T-helper 1 cell (primary cell): ENCODE measurements at places on chromosomes 12 and 14.

- no peak for DNase-seq
Observed at GRCh38 chr12:112496496-112496895, 77.7 kb downstream of the PTPN11 start.

GRCh38 chr12:125053821-125054220 is 11.4 kb upstream of the AACS start:
- DNase-seq: no peak

DNA sequence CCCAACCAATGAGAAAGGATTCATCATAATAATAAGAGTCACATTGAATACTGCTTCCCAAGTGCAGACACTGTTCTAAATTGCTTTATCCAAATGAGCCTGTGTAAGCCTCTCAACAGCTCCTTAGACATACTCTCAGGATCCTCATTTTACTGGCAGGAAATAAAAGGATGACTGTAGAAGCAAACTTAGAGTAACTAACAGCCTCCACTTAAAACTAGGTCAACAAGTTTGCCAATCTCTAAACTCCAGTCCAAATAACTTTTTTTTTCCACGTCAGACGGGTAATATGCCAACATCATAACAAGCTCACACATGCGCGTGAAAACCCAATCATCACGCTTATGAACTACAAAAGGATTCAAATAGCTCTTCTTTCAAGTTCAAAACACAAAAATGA is 15.3 kb upstream of the DPF3 start:
- no peak for DNase-seq

- no peak for DNase-seq
Observed at GRCh38 chr12:98909746-98910145, 264.7 kb downstream of the APAF1 start.

GRCh38 chr12:40054555-40055227 is 51.2 kb downstream of the SLC2A13 start:
- DNase-seq: no peak

DNA sequence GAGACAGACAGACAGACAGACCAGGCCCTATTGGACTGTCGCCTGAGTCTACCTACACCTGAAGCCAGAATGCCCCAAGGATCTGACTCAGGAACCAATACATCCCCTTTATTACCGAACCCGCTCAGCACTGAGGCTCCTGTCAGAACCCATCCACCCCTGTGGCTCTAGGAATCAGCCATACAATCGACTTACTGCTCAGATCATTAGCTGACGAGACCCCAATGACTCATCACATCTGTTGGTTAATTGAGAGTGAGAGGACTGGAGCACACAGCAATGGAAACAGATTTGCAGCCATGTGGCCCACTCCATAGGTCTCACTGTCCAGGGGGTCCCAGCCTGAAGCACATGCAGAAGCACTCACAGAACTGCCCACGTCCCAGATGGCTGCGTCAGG is 15.2 kb downstream of the ITPK1 start:
- DNase-seq: no peak

GRCh38 chr14:52789118-52789517 is 2.3 kb downstream of the GNPNAT1 start:
- DNase-seq: no peak

- DNase-seq: no peak
Observed at GRCh38 chr12:102905229-102905628, 11.8 kb downstream of the PAH start.

DNA sequence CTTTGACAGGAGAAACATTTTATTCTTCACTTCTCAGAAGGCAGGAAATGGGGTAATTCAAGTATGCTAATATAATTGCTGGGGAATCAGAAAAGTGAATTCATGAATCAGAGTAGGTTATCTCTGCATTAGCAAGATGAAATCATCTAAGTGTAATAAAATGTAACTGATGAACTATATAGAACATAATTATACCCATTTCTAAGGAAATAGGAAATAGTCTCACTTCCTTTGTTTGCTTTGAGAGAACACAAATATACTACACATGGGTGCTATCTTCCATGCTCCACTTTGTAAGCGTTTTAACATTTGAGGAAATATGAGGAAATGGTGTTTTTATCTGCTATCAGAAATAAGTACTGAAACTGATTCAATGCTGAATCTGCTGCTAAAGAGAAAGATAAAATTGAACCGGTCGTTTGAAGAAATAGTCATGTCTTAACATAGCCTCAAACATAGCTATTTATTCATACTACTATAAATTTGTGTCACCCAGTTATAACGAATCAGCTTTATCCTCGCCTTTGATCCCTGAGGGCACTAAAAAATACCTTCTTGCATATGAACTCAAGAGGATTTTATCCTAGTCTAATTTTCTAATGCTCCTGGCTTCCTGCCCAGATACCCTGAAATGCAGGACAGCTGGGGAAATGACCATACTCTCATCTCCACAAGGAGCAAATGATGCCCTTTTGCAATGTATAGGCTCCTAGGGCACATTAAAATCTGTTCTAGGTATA is 696.0 kb downstream of the C12orf50 start:
- no peak for DNase-seq

- DNase-seq: no peak
Observed at GRCh38 chr14:104020471-104020870, 65.0 kb upstream of the ASPG start.

DNA sequence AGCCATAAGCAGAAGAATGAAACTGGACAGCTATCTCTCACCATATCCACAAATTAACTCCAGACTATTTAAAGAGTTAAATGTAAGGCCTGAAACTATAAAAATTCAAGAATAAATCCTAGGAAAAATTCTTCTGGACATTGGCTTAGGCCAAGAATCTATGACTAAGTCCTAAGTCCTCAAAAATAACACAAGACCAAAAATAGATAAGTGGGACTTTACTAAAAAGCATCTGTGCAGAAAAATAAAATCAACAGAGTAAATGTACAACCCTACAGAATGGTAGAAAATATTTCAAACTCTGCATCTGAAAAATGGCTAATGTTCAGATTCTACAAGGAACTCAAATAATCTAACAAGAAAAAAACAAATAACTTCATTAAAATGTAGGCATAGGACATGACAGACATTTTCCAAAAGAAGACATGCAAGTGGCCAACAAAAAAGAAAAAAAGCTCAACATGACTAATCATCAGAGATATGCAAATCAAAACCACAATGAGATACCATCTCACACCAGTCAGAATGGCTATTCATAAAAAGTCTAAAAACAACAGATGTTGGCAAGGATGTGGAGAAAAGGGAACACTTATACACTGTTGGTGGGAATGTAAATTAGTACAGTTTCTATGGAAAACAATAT is 61.0 kb upstream of the PPFIA2 start:
- no peak for DNase-seq

DNA sequence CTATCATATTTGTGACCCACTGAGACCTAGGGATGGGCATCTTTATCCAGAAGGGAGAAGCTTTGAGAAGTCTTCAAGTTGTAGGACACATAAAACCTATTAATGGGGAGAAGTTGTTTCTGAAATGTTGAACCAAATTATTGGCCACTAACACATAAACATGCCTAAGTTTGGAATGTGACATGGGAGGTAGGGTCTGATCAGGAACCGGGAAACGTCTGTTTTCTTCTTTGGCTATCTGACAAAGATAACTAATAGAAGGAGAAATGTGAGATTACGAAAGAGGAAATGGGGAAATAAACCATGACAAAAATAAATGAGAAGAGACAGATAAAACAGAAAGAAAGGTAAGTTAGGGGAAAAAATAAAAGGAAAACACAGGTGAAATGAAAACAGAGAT is 425.2 kb downstream of the EGLN3 start:
- no peak for DNase-seq

GRCh38 chr12:49288412-49288853 is 6.5 kb upstream of the PRPH start:
- peak; percentile 31 for DNase-seq

DNA sequence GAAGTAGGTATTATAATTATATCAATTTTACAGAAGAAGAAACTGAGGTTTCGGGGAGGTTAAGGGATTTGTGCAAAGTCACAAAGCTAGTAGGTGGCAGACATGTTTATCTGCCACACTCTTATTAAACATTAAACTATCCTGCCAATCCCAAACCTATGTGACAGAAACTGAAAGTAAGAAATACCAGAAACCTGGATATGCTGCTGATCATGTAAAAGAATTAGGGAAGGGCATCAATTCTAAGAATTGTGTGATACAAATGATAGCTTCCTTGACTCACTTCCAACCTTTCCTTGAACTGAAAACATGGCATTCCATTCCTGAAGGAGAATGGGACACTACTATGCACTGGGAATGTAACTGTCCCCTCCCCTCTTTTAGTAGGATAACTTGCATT is 16.9 kb downstream of the TAOK3 start:
- no peak for DNase-seq

- DNase-seq: no peak
Observed at GRCh38 chr12:53791735-53792326, 40.1 kb upstream of the CISTR start.

DNA sequence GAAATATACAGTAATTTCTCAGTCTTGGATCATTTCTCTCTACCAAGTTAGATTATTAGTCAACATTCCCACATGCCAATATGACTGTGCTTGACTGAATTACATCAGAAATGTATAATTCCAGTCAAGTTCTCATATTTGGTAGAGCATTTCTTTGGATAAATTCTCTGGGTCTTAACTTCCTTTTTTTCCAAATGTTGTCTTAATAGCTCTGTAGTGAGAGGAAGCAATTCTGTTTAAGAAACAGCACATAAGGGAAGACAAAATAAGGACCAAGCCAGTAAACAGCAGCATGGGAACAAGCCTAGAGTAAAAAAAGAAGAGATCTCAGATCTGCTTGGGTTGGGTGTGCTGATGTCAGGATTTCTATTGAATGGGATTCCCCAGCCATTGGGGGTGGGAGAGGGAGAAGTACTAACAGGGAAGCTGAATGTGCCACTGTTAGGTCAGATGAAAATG is 14.2 kb upstream of the DYRK2 start:
- DNase-seq: no peak

- DNase-seq: no peak
Observed at GRCh38 chr12:103326190-103326589, 169.6 kb downstream of the C12orf42 start.

DNA sequence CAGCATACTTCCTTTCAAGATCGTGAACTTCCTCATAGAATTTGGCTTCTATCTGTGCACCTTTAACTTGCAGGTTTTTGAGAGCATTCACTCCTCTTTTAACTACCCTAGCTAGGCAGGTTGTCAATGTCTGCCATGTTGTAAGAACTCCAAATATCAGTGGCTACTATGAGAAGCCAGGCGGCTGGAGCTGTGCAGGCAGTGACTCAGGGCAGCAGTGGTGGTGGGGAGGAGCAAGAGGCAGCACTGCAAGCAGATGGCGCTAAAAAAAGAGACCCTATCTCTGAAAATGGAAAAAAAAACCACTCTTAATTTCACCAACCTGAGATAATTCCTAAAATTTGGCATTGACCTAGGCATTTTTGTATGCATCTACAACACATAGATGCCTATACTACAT is 28.5 kb downstream of the YARS2 start:
- no peak for DNase-seq

- DNase-seq: no peak
Observed at GRCh38 chr12:109126784-109127183, 10.4 kb downstream of the ACACB start.

DNA sequence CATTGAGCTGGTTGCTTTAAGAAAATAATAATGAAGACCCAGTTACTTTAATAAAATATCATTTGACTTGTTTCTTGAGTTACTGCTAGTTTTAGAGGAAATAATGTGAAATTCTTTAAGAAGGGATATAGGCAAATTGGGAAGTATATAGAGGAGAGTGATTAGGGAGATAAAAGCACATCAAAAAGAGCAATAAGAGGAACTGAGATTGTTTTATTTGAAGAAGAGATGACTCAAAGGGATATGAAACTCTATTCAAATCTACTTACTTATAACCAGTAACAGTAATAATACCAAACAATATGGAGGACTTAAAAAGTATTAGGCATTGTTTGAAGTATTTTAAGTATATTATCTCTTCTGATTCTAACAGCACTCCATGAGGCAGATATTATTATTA is 37.1 kb downstream of the LRRK2 start:
- no peak for DNase-seq

- DNase-seq: no peak
Observed at GRCh38 chr12:5944688-5945070, 380 bp downstream of the ANO2 start.

- DNase-seq: no peak
Observed at GRCh38 chr14:102044566-102044965, 42.3 kb downstream of the HSP90AA1 start.

DNA sequence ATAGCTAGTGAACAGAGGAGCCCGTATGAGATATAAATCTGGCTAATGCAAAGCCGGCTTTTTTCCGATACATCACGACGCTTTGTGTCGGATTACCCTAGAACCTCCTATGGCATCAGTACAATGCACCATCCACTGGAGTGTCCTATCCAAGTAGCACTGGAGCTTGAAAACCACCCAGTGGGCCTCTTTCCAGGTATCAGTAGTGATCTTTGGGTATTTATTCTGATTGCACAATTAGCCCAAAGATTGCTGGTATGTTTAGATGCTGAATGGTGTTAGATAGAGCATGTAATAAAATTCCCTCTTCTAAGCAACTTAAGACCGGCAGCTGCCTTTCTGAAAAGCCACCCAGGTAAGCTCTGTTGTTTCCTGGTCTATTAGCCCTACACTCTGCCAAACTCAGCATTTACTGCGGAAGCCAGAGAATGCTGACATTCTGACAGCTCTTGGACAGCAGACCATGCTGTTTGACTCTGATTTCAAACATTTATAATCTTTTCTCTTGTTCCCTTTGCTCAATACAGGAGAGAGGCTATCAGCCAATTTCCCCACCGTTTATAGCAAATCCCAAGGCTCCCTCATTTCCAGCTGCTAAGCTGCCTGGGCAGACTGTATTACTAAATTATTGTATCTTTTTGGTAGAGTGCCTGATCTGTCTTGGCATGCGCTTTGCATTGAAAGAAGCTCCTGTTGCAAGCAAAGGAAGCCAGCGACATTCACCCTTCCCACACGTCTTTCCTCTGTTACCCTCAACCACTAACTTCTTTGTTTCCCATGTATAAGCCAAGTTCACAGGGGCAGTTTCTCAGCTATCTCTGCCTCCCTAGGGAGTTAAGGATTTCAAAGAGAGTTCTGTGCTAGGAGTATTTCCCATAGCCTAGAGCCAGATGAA is 388.3 kb upstream of the GARIN6 start:
- DNase-seq: no peak

DNA sequence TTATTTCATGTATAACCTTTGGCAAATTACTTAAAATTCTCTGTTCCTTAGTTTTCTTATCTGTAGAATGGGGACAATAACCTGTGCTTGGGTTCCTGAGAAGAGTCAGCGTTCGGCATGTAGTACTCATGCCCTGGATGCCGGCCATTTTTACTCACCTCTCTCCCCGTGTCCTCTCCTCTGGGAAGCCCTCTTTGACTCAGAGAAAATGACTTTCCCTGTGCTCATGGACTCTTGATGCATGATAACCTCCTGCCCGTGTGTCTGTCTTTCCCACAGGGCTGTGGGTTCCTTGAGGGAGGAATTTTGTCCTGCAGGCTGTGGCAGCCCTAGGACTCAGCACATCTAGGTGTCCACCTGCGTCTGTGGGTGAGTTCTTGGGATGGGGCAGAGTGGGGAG is 5.8 kb upstream of the C1RL start:
- DNase-seq: no peak

DNA sequence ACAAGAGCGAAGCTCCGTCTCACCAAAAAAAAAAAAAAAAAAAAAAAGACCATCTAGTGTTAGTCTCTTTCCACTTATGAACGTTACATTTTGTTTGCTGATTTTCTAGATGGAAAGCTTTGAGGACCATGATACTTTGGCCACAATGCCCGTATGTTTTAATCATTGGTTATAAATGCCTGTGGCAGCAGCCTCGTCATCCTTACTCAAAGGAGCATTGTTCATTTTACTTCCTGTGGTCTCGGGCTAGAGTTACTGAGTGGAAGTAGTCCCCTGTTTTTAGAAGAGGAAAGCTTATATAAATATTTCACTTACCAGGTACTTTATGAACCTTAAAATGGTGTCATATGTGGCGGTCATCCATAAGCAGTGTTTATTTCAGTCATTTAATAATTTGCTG is 359.9 kb downstream of the AEBP2 start:
- DNase-seq: no peak
